ENCODE measurements at places on chromosomes 2 and 18.

GRCh38 chr2:73107211-73107926 lies 5.4 kb downstream of the RAB11FIP5 start:
- no peak for DNase-seq

DNA sequence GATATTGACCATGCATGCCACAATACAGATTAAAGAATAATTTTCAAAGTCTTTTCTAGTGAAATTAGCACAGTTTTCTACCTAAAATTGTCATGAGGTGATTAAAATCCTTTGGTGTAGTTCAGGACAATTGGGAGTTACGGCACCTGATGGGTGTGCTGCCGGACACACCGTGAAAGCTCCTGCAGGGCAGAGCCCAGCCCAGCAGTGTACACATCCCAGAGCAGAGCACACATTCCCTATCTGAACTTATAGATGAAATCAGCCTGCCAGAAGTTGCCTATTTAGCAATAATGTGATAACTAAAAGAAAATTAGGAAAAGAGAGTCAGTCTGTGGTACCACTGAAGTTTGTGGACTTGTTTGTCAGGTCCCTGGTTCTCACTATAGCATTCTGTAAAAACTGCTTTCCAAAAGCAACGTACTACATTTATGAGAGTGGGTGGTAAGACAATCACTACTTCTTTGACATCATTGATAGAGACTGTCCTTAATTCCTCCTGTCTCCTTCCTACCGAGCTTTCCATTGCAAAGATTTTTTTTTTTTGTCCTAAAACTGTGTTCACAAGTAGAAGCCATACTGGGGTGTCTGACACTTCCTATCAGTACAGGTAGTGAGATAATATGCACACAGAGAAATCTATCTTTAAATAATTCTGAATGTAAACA lies 3.4 kb downstream of the CYTIP start:
- no peak for DNase-seq

GRCh38 chr2:54767921-54768320 lies 44.5 kb downstream of the EML6 start:
- DNase-seq: peak; percentile 77

- DNase-seq: no peak
Observed at GRCh38 chr18:13005289-13005688, 14.1 kb downstream of the CEP192 start.

- DNase-seq: no peak
Observed at GRCh38 chr2:102621630-102622029, 2.3 kb downstream of the SLC9A2 start.

DNA sequence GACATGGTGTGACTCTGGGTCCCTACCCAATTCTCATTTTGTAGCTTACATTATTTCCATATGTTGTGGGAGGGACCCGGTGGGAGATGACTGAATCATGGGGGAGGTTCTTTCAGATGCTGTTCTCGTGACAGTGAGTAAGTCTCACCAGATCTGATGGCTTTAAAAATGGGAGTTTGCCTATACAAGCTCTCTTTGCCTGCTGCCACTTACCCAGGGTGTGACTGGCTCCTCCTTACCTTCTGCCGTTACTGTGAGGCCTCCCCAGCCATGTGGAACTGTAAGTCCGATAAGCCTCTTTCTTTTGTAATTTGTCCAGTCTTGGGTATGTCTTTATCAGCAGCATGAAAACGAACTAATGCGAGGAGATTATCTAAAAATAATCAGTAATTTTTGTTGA lies 1683.2 kb upstream of the SLC39A10 start:
- no peak for DNase-seq

DNA sequence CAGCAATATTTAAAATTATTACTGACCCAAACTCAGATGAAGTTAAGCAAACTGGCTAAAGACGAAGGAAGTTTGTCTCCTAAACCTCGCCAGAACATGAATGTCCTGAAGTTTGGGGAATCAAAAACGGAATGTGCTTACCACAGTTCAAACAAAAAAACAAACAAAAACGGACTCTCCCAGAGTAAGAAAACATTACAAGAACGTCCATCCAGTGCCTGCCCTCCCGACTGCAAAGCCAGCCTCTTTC lies 1.1 kb downstream of the KANSL1L start:
- no peak for DNase-seq

- DNase-seq: no peak
Observed at GRCh38 chr18:78773303-78773755, 206.3 kb upstream of the SALL3 start.

DNA sequence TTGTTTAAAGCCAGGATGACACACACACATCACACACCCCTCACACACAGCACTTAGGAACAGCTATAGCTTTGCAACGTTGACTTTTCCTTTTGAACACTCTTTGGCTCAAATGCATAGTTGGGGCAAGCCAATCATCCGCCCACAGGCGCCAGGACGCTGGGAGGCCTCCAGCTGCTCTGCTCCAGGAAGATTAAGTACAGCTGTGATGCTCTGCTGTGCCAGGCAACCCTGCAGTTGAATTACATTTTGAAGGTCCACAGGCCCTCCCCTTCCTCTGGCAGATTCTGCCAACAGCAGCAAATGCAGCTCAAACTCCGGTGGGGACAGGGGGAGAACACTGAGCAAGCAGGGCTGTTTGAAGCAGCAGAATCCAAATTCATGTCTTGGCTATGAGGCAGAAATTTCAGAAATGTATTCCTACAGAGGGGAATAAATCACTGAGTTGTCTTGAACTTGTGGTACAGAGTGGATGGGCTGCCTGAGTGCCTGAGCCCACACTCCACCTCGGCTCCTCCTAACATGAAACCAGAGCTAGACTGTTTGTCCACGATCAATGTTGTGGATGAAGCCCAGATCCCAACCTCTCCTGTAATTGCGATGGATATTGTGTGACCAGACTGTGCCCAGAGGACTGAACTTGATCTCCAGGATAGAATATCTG lies 86.5 kb upstream of the PPP1CB start:
- peak; percentile 93 for DNase-seq

GRCh38 chr2:102206666-102207341 lies 20.0 kb downstream of the IL1RL2 start:
- DNase-seq: no peak

GRCh38 chr2:66443979-66444861 lies 9.3 kb downstream of the MEIS1 start:
- DNase-seq: peak; percentile 28

- DNase-seq: no peak
Observed at GRCh38 chr2:14909795-14910194, 277.3 kb downstream of the LRATD1 start.

DNA sequence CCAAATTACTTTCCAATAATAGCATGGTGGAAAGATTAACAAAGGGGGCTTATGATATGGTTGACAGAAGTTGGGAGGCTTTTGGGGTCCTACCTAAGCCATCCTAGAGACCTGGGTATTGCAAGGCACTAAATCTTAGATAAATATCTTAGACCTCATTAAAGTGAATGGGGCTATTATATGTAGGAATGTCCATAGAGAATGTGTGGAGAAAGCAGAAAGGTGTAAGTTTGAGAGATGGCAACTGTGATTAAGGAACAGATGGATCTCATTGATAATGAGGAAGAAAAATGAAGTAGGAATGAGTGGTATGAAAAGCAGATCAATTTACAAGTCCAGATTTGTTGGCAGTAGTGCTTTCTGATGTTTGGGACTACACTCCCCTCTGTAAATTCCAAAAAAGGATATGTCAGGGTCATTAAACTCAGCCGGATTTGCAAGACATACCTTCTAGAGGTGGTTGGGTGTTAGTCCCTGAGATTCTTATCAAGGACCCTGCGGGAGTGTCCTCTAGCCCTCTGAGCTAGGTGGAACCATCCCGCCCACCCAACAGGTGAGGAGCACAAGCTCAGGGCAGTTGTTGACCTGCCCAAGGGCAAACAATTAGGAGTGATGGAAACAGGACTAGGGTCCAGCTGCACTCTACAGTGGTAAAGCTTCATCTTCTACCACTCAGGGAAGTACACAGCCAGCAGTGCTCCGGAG lies 12.1 kb downstream of the TCF7L1 start:
- no peak for DNase-seq

DNA sequence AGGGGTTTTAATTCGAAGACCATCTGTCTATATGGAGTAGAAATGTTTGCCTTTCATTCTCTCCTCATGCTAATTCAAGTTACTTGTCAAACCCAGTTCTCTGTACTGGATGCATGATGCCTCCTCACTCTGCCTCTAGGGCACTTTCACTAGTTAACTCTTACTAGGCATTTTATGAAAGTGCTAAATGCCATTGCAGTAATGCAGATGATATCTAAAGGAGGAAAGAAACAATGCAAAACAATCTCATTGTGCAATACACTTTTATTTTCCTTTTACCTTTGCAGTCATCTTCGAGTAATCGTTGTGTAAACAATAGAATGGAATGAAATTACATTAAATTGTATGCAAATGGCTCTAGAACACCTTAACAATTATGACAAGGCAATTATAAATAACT lies 293.6 kb downstream of the STK39 start:
- DNase-seq: no peak

DNA sequence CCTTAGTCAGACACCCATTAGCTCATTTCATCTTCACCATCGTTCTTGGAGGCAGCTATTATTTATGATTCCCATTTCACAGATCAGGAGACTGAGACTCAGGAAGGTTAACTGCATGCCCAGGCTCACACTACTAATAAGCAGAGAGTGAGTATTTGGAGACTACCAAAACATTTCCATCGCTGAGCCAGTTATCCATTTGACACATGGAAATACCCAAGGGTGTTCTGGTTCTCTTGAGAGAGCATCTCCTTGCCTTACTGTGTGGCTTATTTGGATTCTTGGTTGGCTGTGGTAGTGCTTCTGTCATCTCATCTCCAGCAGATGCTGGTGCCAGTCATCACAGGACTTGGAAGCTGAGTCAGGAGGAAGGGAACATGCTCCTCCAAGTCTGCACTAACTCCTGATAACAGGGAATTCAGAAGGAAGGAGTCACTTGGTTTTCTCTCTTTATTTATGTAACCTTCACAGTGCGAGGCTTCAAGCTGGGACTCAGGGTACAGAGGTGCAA lies 55.2 kb downstream of the RASGRP3 start:
- DNase-seq: peak; percentile 20

DNA sequence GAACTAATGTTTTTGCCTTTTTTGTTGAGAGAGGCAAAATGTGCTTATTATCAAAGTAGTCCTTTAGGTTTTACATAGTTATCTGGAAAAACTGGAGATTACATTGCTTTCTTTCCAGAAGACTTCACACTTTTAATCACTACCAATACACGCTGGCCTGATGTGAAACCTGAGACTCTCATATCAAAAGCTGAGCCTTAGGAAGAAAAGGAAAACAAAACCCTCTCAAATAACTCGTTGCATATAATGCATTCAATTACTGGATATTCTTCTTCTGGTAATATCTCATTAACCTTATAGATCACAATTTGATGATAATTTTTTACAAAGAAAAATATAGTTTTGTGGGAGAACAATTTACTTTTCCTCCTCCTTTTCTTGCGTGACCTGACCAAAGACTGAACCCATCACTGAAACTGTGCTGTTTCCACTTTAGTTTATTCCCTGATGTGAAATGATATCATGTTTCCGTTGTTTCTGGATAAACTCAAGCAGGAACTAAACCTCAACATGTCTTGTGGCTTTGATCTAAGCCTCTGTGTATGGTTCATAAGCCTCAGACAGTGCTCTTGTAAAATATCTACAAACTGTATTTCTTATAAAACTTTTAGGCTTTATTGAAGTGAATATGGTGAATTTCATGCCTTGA lies 332.4 kb downstream of the GULP1 start:
- DNase-seq: peak; percentile 60

DNA sequence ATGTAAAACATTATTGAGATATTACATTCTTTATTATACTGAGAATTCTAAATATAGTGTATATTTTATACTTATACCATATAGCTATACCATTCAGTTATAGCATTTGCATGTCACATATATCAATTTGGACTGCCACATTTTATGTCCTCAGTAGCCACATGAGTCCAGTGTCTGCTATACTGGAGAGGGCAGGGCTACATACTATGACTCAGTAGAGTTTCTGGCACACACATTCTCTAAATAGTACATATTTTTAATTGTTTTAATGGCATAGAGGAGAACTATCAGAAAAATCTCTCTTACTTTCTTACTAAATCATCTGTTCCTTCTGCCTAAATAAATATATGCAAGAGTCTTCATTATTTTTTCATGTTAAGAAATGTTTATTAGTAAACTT lies 55.4 kb upstream of the COL5A2 start:
- DNase-seq: no peak

GRCh38 chr2:105451571-105452166 lies 52.8 kb upstream of the FHL2 start:
- no peak for DNase-seq

DNA sequence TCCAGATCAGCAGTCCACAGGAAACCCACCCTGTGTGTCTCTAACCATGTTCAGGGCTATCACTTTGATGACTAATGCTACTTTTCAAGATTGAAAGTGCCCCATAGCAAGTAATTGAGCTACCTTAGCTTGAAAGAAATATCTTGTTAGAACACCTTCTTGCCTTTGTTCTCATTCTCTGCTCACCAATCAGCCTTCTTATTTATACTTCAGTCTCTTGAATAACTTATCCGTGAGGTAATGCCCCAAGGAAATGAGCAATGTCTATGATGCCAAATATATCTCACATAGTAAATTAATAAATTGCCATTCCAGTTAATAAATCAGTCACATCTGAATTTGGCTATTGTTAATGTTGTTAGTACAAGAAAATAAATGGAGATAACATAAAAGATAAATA lies 141.6 kb downstream of the WDPCP start:
- no peak for DNase-seq

DNA sequence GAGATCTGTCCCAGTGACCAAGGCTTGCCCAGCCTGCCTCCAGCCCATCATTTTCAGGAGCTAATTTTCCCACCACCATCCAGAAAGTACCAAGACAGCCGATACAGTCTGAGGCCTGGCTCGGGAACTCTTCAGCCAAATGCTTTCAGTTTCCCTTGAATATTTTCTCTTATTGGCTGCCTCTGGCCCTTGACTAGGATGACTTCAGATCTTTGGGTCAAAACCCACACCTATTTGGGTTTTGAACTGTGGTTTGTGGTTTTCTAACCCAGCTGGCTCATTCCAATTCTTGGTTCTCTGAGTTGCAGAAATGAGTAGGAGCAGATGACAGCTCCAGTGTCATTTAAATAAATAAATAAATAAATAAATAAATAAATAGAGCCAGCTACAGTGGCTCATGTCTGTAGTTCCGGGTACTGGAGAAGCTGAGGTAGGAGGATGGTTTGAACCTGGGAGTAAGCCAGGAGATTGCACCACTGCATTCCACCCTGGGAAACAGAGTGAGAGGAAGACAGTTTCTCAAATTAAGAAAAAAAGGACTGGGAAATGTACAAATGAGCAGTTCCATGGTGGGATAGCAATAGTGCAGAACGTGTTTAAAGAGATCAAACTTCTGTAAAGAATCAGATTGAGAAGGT lies 465.0 kb upstream of the SOX11 start:
- DNase-seq: peak; percentile 0

DNA sequence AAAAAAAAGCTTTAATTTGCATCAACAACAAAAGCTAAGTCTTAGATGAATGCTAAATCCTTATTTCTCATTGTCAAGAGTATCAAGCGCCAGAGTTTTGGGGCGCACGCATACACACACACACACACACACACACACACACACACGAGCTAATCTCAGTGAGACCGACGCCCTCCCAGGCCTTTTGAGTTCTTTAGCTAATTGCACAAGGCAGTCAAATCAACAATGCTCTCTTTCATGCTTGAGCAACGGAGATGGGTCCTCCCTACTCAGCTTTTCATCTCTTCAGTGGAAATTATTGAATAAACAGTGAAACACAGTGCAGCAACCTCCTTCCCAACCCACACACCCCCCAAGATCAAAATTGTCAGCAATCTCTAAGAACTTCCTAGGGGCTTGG lies 19.2 kb downstream of the GKN1 start:
- DNase-seq: no peak

- DNase-seq: no peak
Observed at GRCh38 chr18:79947054-79947755, 4.2 kb downstream of the SLC66A2 start.

- no peak for DNase-seq
Observed at GRCh38 chr2:30282081-30282480, 50.7 kb downstream of the LBH start.

Data from fibroblast of pulmonary artery (primary cell).